ENCODE measurements at places on chromosomes 2 and 18.

GRCh38 chr2:135585586-135585985 is 54.3 kb downstream of the R3HDM1 start:
- no peak for DNase-seq

DNA sequence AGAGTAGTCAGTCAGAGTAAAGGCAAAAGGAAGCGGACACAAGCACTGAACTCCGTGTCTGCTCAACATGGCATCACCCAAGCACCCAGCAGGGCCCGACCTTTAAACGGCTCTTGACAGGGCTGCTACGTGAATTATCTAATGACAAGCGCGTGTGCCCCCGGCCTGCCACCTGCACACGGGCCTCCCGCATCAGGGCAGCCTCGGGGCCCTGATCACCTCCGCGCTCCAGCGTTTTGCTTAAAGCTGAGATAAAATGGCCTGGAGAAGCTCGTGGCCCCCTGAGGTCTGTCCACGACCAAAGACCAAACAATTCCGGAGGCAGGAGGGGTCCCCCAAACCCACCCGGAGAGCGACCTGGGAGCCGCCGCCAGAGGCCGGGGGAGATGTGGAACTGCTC is 376 bp downstream of the NDUFA10 start:
- DNase-seq, result peak; percentile 32

- DNase-seq, result no peak
These were observed 8.3 kb downstream of the ASAP2 start for GRCh38 chr2:9214873-9215272.

GRCh38 chr2:15941481-15941850 is 1.1 kb downstream of the MYCN start:
- no peak for DNase-seq

DNA sequence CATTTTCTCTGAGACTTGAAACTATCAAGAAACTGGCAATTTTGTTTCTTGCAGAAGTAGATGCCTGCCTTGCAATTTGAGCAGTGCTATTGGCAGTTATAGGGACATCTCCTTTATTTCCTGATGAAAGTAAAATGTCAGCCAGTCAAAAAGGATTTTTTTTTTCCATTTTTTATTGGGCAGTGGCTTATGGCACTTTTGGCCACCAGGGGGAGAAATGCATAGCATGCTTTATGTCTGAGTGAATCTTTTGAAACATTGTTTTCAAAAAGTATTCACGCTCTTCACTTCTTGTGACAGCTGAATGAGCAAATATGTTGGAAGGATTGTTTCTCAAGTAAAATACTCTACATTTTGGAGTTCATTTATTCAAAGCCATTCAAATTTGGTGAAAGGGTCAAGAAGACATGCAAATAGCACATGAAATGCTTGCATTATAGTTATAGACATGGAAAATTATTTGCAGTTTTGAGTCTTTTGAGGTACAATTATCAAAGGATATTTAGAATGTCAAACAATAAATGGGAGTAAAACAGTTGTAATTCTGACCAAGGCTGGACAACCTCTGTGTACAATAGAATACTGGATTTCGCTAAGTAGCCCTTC is 491.0 kb downstream of the CDH2 start:
- no peak for DNase-seq

GRCh38 chr2:216320852-216321251 is 51.4 kb downstream of the MARCHF4 start:
- no peak for DNase-seq

DNA sequence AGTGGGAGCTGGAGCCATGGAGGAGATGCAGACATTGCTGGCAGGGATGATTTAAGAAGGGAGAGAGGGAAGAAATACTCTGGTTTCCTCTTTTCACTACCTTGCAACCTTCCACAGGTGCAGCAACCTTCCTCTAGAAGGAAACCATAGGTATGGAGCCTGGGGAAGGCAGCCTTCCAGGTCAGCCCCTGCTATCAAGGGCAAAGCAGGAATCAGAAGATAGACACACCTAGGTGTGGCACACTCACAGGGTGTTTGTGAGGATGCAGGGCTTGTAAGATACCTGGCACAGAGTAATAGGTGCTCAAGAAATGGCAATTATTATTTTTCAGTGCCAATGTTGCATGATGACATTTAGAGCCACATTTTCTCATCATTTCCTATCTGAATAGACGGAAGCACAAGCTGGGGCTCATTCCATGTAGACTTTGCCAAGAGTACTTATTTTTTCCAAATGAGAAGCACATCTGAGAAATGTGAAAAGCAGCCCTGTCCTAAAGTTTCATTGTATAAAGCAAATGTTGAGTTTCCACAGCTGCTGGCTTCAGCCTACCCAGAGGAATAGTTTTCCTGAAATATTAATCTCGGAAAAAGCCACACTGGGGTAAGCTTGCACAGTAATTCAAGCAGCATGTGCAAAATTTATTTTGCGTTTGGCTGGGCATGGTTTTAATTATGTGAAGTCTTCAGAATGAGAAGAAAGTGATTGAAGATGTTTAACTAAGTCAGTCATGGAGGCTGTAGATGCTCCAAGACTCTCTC is 20.6 kb downstream of the EVA1A start:
- DNase-seq, result no peak

GRCh38 chr2:67232936-67233335 is 164.2 kb upstream of the ETAA1 start:
- DNase-seq, result no peak

DNA sequence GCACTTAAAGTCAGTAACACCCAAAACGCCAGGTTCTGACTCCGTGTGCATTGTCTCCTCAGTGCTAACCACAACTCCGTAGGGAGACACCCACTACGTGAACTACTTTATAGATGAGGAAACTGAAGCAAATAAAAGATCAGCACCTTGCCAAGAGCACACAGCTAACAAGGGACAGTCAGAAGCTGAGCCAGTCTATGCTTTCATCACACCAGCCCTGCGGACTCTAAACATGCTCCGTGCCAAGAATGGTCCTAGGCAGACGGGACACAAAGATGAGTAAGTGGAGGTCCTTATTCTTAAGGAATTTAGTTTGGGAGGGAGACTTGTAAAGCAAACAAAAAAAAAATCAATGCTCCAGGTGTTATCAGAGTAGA is 9.6 kb downstream of the MBOAT2 start:
- no peak for DNase-seq

- DNase-seq, result no peak
These were observed 1036.5 kb upstream of the CNTNAP5 start for GRCh38 chr2:122988395-122989221.

DNA sequence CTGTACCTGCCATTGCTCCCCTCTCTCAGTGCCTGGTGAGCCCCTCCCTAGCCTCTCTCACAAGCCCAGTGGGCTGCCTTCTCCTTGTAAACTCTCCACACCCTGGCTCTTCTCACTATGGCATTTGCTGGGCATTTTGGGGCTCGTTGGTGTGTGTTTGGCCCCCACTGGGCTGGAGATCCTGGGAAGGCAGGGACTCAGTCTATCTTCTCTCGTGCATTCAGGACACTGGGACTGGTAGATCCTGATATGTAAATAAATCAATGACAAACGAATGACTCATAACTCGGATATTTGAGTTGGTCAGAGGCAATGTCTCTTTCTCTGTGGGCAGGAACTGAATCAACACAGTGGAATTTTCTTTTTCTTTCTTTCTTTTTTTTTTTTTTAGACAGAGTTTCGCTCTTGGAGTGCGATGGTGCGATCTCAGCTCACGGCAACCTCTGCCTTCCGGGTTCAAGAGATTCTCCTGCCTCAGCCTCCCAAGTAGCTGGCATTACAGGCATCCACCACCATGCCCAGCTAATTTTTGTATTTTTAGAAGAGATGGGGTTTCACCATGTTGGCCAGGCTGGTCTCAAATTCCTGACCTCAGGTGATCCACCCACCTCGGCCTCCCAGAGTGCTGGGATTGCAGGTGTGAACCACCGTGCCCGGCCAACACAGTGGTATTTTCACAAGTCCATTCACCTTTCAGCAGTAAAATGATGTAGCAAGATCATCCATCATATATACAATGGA is 144.6 kb upstream of the SPRED2 start:
- no peak for DNase-seq

DNA sequence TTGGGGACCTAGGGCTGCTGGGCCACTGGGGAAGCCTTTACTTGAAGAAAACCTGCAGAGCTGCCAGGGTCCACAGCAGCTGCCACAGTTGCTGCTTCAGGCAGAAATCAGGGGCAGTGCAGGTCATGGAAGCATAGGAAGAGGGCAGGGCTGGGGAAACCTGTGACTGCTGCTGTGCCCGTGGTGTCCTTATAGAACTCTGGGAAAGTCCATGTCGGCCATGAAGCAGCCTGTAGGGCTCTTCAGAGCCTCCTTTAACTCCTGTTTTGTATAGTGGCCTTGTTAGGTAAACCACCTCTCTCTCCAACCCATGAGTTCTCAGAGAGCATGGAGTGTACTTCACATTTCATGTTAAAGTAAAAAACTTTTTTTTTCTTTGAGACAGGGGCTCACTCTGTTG is 62.1 kb downstream of the SMAD4 start:
- DNase-seq, result no peak

- no peak for DNase-seq
These were observed 111.4 kb downstream of the COPS8 start for GRCh38 chr2:237196866-237197618.

- DNase-seq, result no peak
These were observed 1280.6 kb upstream of the NRXN1 start for GRCh38 chr2:52312486-52312885.

DNA sequence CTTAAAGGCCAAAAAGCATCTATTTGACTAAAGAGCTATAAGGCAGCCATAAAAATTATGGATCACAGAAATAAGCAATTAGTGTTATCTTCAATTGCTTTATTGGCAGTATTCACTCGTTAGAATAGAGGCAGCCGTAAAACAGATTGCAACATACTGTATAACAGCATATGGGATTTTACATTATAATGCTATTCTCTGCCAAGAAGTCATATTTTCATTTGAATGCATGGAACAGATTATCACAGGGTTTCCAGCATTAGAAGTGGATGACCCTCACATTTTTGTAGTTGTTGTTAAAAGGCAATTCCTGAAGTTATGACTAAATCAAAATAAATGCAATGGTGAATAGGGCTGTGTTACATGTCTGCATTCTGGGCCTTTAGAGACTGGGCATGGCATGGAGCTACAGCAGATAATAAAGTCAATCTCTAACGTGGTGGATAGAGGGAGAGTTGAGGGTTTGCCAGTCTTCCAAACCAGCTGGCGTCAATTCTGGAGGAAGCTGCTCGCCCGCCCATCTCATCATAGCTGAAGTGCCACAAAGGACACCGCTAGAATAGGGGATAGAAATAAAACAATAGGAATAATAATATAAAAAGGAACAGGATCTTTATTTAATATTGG is 155.4 kb upstream of the VRK2 start:
- DNase-seq, result no peak

- DNase-seq, result peak; percentile 7
These were observed 182.3 kb downstream of the RDH14 start for GRCh38 chr2:18378020-18378653.

GRCh38 chr2:240954436-240955305 is 43.7 kb upstream of the SNED1 start:
- DNase-seq, result no peak

- no peak for DNase-seq
These were observed 43.9 kb downstream of the BOLA3 start for GRCh38 chr2:74103763-74104162.

DNA sequence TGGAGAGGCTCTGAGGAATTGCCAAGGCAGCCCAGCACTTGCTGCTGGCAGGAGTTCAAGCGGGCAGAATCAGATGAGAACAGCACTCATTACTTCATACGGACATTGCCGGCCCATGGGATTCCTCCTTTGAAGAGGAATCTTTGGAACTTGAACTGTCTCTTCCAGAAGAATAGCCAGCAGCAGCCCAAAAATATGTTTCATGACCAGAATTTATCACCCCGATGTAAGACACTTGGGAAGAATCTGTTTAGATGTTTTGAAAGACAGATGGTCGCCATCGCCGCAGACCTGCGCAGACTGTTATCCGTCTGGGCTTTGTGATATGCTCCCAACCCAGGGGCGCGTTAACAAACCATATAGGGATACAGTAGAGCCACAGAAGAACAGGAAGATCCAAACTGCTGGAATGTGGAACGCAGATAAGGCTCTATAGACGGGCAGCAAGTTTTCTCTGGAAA is 3.7 kb upstream of the ADI1 start:
- no peak for DNase-seq

- no peak for DNase-seq
These were observed 55.3 kb upstream of the CHST9 start for GRCh38 chr18:27240383-27240782.

- no peak for DNase-seq
These were observed 126.2 kb downstream of the TMEM18 start for GRCh38 chr2:550860-551567.

- no peak for DNase-seq
These were observed 13.0 kb upstream of the ALLC start for GRCh38 chr2:3644891-3645605.

Data from stimulated activated CD4-positive, alpha-beta T cell treated with anti-CD3 and anti-CD28 coated beads, Interleukin-1b, Interleukin-23, amount 100 ng/mL, for 48 hours (primary cell).